Stimulated activated CD4-positive, alpha-beta T cell treated with anti-CD3 and anti-CD28 coated beads, Interleukin-1b, Interleukin-23, amount 100 ng/mL, for 1 hour (primary cell): ENCODE measurements at places on chromosomes 1 and 21.
A peak's percentile ranks its signal among the peaks of the same experiment; 100 is the strongest.

DNA sequence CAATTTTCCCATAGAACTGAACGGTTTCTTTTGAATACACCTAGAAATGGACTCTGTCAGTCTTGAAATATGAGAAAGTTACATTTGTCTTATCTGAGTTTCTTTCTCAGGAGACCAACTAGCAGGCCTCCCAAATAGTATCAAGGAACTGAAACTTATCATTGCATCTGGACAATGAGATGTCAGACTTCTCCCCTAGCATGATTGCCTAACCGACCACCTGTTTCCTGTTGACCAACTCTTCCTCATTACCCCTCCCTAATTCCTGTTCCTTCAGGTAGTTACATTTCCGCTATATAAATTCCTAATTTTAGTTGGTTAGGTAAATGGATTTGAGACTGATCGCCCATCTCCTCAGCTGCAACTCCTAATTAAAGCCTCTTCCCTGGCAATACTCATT lies 1587.3 kb downstream of the NCAM2 start:
- no peak for DNase-seq

GRCh38 chr1:106534612-106535011 lies 521.9 kb upstream of the PRMT6 start:
- no peak for DNase-seq

DNA sequence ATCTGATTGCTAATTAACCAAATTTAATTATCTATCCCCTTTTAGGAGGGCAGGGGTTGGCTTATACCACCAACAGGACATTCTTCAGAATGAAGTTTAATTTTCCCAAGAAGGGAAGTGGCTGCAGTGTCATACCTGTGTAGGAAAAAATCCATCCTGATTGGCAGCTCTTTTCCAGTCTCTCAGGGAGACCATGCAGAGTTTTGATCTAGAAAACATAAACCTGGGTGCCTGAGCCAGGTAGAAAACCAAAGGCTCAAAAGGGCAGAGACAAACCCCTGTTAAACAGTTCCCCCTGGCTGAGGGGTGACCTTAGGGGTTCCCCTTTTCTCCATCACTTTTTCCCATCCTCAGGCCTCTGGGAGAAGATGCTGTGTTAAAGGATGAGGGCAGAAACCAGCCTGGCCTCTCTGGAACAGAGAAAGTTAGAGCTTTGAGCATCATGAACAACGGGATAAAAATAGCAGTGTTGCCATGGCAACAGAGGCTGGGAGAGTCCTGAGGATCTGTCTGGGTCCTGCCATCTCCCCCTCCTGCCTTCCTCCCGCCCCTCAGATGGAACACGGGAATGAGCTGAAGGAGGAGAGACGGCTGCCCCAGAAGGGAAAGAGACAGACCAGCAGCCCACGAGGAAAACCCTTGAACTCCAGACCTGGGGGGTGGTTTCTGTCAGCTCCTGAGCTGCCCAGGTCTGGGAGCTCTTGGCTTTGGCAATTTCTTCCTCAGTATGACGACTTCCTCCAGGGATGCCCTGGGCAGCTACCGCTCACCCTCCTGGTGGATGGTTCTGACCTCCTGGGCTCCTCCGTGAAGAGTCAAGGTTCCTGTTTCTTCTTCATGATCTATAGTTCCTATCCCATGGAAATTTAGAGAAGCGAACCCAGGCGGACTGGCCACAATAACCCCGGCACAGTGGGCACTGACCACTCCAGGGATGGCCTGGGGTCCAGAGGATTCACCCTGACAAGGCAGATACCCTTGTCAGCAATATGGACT lies 14.0 kb upstream of the LEMD1 start:
- no peak for DNase-seq

- no peak for DNase-seq
These were observed 120.5 kb downstream of the IER5 start for GRCh38 chr1:181208967-181209366.

DNA sequence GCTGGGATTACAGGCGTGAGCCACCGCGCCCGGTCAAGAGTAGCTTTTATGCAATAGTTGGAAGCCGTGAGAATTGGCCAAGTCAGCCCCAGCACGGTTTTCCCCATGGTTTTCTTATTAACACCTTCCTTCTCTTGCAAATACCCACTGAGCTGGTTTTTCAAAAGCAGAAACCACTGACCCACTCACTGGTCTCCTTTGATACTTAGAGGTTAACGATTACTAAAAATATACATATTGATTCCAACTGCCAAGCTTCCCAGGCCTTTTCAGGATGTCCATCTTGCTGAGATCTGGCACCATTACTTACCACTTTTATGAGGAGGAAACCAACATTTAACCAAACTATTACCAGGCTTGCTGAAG lies 25.9 kb upstream of the TARDBP start:
- DNase-seq, result no peak

GRCh38 chr1:234123867-234124266 lies 219.4 kb downstream of the SLC35F3 start:
- no peak for DNase-seq

DNA sequence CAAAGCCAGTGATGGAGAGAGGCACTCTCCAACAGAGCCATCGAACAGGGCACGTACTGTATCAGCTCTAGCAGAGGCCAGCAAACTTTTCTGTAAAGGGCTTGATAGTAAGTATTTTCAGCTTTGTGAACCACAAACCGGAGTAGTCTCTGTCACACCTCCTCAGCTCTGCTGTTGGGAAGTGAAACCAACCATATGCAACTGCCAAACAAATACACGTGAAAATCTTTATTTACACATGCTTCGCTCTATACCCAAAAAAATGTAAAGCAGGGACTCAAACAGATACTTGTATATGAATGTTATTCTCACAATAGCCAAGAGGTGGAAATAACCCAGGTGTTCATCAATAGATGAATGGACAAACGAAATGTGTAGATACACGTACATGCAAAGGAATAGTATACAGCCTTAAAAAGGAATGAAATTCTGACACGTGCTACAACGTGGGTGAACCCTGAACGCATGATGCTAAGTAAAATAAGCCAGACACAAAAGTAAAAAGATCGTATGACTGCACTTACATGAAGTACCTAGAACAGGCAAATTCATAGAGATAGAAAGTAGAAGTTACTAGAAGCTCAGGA lies 39.0 kb downstream of the SETD4 start:
- DNase-seq, result no peak

GRCh38 chr1:37862330-37862729 lies 2.9 kb upstream of the MTF1 start:
- DNase-seq, result no peak

DNA sequence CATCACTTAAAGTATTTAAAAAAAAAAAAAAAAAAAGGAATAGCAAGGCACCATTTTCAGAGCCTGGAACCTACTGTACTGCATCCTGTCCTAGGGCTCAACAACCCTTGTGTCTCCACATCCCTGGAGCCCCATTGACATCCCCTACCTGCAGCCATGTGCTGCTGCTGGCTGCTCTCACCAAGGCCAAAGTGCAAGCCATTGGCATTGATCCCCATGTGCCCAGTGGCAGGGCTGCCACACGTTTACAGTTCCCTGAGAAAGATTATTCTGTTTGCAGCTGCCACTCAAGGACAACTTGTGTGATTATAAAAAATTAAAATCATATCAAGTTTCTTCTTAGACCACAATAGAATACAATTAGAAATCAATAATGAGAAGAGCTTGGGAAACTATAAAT lies 129.9 kb downstream of the LHX8 start:
- DNase-seq, result no peak

GRCh38 chr1:209752890-209753289 lies 3.0 kb upstream of the TRAF3IP3 start:
- no peak for DNase-seq

DNA sequence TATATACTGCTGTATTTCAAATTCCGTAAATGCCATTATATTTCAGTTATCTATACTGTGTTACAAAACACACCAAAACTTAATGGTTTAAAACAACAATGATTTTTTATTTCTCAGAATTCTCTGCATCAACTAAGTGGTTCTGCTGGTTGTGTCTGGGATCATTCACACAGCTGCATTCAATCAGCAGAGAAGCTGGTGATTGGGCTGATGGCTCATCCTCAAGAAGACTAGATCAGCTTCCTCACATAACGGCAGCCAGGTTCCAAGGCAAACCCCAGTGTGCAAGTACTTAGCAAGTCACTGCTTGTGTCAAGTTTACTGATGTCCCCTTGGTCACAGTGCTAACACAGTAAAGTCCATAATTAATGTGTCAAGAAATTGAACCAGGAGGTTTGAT lies 86.3 kb upstream of the VANGL1 start:
- no peak for DNase-seq

DNA sequence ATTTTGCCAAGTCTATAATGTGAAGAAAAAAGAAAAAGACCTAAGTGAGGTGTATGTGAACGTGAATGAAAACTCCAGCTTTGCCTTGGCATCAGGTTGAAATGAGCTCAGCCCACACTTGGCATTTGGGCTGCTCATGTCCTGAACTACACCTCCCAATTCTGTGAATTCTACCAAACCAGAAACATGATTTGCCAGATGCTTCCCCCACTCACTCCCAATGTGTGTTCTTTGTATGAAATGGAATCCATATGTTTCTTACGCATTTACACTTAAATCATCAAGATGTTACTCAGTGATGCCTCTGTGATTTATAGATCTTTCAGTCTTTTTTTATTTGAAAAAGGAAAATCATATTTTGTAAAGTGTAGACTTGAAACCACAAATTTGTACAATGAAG lies 32.8 kb upstream of the RUNX1 start:
- no peak for DNase-seq

DNA sequence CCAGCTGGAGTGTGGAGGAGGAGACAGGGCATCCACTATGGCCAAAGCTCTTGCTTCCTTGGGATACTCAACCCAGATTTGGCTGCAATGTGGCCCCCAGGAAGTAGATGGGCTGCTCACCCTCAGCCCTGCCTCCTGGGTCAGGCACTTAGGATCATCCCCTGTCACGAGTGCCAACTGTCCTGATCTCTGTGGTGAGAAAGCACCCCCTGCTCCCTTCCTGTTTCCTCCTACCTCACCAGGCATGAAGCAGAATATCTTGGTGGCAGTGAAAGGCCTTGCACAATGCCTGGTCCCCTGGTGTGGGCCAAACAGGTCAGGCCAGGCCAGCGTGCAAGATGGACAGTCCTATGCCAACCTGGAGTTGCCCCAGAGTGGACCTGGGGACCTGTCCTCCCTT lies 211.7 kb downstream of the GRIK3 start:
- DNase-seq, result no peak

DNA sequence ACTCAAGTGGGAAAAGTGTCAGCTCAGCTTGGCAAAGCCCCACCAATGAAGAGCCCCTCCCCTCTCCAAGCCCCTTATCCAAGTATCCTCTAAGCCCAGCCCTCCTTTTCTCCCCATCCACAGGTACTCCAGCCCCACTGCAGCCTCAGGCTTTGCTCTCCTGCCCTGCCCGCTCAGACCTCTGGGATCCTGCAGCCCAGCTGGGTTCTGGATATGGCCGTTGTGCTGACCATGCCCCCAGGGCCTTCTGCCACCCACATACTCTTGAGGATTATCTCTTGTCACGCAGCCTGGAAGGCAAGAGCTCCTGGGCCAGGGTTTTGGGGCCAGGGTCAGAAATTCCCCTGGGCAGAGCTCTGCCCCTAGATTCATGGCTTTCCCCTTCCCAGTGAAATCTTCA lies 4.7 kb downstream of the SHISA4 start:
- no peak for DNase-seq

- DNase-seq, result peak; percentile 31
These were observed 2.8 kb upstream of the C1orf162 start for GRCh38 chr1:111471012-111471411.

DNA sequence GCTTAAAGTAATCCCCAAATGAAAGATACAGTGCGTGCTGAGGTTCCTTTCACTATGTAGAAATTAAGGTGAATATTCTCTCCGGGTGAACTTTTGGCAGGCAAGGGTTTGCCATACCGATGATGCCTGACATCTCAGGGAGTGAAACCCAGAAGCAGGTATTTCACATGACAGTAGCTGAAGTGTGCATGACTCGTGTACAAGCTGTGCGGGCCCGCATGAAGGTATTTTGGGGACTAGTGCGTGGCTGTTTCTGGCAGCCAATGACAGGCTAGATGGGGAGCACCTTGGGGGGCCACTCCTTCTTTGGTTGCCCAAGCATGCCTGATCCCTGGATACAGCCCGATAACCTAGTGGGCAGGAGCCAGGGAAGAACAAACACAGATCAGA lies 569.0 kb downstream of the SMYD3 start:
- no peak for DNase-seq

GRCh38 chr21:27769763-27770162 lies 802.9 kb upstream of the ADAMTS5 start:
- no peak for DNase-seq

DNA sequence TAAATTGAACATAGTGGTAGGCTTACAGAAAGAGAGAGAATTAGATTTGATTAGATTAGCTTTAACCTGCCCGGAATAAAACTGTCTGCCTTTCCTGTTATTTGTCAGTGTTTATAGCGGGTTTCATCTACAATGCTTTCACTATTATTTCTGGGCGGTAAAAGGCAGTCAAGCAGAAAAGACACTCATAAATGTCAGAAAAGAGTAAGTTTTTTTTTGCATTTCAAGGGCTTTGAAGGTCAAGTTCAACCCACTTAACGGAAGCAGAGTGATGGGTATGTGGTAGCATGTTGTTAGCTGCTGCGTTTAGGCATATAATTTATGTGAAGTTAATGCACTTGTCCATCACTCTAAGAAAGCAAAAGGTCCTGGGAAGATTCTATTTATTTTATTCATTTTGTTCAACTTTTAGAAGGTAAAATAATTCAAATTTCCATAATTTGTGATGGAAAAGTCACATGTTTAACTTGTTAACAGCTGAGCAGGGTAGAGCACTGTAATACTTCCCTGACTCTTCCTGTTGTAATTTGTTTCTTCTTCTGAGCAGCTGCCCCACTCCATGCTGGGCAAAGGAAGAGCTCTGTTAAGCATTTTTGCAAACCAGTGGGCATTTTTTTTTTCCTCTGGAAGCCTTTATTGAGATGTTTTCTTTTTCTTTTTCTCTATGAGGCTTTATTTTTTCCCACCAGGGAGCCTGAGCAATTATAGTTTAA lies 220.1 kb downstream of the ST6GALNAC3 start:
- no peak for DNase-seq

DNA sequence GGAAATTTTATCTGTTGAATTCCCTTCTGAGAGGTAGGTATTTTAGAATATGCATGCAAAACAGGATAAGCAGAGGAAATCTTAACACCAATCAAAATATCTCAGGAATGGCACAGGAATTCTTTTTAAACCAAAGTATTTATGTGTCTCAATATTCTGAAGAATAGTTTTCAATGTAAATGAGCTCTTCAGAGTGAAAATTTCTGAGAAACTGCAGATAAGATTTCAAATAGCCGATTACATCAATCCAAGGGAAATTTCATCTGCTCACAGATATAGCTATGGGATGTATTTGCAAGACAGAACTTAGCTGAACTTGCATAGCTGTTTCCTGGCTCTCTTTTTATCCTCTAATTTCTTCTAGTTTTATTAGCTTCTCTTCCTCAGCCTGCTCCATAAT lies 209.5 kb downstream of the GRIK1 start:
- no peak for DNase-seq

GRCh38 chr1:210800301-210800700 lies 333.6 kb downstream of the KCNH1 start:
- no peak for DNase-seq

- DNase-seq, result no peak
These were observed 17.5 kb upstream of the CLDN8 start for GRCh38 chr21:30233228-30234020.
